ENCODE measurements at places on chromosomes 6 and 20. TPM values are rescaled to one million over a fixed set of nuclear protein-coding genes. Genes with fewer than 3 reads are reported as not detected.

UNC93A gene
- total RNA-seq, result not detected

FABP7 gene
- total RNA-seq, result not detected

DNA sequence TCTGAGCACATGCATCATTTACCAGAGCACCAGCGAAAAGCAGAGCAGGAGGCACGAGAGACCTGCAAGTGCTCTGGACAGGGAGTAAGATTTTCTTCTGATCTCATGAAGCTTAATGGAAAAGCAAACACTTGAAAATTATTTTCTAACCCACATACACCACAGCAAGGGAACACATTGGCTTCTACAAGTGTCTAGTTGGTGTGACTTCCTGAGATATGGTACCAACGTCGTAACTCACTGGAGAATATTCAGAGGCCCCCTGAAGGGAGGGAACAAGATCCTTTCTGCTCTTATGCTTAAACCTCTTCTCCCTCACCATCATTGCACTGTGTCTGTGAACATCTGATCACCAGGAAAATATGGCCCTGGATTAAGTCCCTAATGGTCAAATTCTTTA lies 48.6 kb downstream of the PSMB1 start:
- DNase-seq, result no peak

- DNase-seq, result no peak
Observed at GRCh38 chr6:46104209-46104608, 25.6 kb upstream of the ENPP4 start.

ZNF334 gene
- total RNA-seq, result 1.4 TPM

GRCh38 chr20:41316602-41317545 lies 657 bp downstream of the ZHX3 start:
- peak; percentile 53 for DNase-seq

DNA sequence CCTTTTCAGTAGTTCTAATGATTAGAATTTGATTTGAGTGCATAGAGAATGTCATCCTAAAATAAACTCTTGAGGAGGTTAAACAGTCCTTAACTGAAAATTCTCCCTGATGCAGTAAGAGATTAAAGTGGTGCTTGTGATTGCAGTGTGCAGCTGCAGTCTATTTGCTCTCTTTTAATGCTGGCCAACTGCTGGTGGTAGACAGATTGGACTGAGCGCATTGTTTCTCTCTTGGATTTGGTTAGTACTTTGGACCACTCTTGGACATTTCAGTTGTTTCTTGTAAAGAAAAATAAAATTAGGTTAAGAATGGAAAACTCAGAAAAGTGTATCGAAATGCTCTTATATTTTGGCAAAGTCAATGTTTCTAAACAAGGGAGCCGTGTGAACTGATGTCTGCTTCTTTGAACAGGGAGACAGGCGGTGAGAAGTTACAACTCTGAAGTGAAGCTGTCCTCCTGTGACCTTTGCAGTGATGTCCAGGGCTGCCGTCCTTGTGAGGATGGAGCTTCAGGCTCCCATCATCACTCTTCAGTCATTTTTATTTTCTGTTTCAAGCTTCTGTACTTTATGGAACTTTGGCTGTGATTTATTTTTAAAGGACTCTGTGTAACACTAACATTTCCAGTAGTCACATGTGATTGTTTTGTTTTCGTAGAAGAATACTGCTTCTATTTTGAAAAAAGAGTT lies 127.2 kb downstream of the CD109 start:
- DNase-seq, result no peak

DLK2 gene
- 2.1 TPM for total RNA-seq

DNA sequence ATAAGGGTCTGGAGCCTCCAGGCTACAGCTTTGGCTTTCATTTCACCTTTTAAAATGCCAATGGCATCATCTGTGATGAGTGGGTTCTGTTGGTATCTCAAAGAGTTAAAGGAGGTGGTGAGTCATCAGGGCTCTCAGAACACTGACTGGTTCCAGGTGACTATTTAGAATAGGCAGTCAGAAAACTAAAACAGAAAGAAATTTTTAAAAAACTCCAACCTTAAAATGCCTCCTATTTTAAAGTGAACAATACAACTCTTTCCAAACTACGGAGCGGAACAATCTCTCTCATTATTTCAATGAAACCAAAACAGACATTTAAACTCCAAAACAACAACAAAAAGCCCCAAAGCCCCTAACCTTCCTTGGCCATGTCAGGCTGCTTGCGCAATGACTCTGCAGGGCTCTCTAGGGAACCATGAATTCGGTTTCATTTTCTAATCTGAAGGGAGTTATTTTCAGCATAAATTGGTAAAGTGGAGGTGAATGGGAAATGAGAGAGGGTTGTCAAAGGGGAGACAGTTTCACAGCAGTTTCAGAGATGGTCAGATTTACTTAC lies 194.9 kb downstream of the KIF6 start:
- DNase-seq, result no peak

GRCh38 chr6:148822819-148823218 lies 76.0 kb downstream of the UST start:
- no peak for DNase-seq

GRCh38 chr6:135922174-135922573 lies 70.7 kb downstream of the PDE7B start:
- no peak for DNase-seq

Measured in activated T-helper 2 cell treated with anti-CD3 and anti-CD28 coated beads, Interferon-gamma antibody, Interleukin-2, Interleukin-4, amounts not matched to agents 10 μg/mL and 5 μg/mL and 100 μg/mL, durations not matched to agents 14 hours and 24 hours and 36 hours (primary cell).